ENCODE measurements at places on chromosomes 1 and 21. TPM values are rescaled to one million over a fixed set of nuclear protein-coding genes. Genes with fewer than 3 reads are reported as not detected.

The PRAMEF7 gene
- polyA plus RNA-seq: not detected

The PLA2G2E gene
- polyA plus RNA-seq: not detected

The TRIM17 gene
- 7.7 TPM for polyA plus RNA-seq

The OLFM3 gene
- polyA plus RNA-seq: 29.4 TPM

The FBLIM1 gene
- polyA plus RNA-seq: 53.7 TPM

The ZNF670 gene
- 10.4 TPM for polyA plus RNA-seq

The CLDN8 gene
- 65.6 TPM for polyA plus RNA-seq

The DNAI4 gene
- 12.7 TPM for polyA plus RNA-seq

The NUP210L gene
- polyA plus RNA-seq: 0.03 TPM

The COL16A1 gene
- 45.0 TPM for polyA plus RNA-seq

The NHLH1 gene
- polyA plus RNA-seq: 0.18 TPM
